ENCODE measurements at places on chromosomes 16 and 17.

- no peaks in the 10 kb centered on the region for H3K36me3 ChIP-seq
- no peak overlapping the region for H3K27ac ChIP-seq
- peaks cover 21% of the 10 kb centered on the region for H3K27me3 ChIP-seq
- H3K4me1 ChIP-seq = no peaks in the 10 kb centered on the region
These were observed 4.3 kb downstream of the EVPLL start for GRCh38 chr17:18381953-18382245.

- no peak for DNase-seq
- H3K4me3 ChIP-seq = no peak overlapping the region
- no peaks in the 10 kb centered on the region for H3K36me3 ChIP-seq
These were observed 696.7 kb downstream of the MAF start for GRCh38 chr16:78903843-78904242.

GRCh38 chr17:34580685-34581445, 1.5 kb downstream of the TMEM132E start:
- peaks cover 5% of the 10 kb centered on the region for H3K4me1 ChIP-seq
- H3K27ac ChIP-seq = no peak overlapping the region
- DNase-seq = no peak
- peaks cover 79% of the 10 kb centered on the region for H3K27me3 ChIP-seq
- no peak overlapping the region for H3K4me3 ChIP-seq

- H3K4me1 ChIP-seq = peaks cover 37% of the 10 kb centered on the region
- H3K27ac ChIP-seq = peak within 1 kb of the TSS; percentile 70
- H3K27me3 ChIP-seq = peaks cover 19% of the 10 kb centered on the region
These were observed at the start of gene EPOP for GRCh38 chr17:38674749-38675615. Gene EPOP (minus strand): TSS chr17:38674957. CDS start chr17:38674495, 462 bp downstream.

DNA sequence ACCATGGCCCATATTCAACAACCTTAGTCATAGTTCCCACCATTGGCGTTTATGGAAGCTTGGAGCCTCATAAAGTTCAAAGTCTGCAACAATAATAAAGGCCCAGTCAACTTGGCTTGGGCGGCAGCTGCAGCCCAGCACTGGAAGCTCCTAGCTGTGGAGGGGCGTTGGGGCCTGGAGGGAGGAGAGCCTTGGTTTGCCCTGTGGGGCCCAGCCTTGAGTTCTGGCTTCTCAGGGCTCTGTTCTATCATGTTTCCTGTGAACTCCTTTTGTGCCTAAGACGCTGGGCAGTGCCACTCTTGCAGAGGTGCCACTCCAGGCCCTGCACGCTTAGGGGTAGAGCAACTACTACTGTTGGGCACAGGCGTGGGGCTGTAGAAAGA, 927 bp upstream of the ENGASE start:
- peaks cover 7% of the 10 kb centered on the region for H3K4me1 ChIP-seq
- no peak for DNase-seq
- H3K4me3 ChIP-seq = no peak overlapping the region
- peaks cover 3% of the 10 kb centered on the region for H3K27me3 ChIP-seq
- H3K27ac ChIP-seq = no peak overlapping the region

DNA sequence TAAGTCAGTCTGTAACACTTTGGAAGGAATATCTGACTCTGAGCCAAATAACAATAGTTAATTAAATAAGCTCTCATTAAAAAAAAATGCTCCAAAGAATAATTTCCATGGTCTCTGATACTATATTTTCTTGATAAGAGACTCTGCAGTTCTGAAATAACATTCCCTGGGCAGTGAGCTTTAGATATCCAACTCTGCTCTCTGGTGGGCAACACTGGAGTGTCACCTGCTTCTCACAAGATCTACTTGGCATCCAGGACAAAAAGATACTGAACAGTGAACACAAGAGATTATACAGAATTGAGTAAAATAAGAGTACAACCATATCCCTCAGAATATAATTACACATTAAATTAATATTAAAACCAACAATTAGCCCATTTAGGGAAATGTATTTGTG, 13.7 kb downstream of the BLMH start:
- H3K4me3 ChIP-seq = no peak overlapping the region
- no peaks in the 10 kb centered on the region for H3K27me3 ChIP-seq
- H3K36me3 ChIP-seq = peaks cover 71% of the 10 kb centered on the region
- DNase-seq = no peak
- H3K27ac ChIP-seq = no peak overlapping the region

- H3K4me3 ChIP-seq = no peak overlapping the region
- no peaks in the 10 kb centered on the region for H3K36me3 ChIP-seq
- H3K27me3 ChIP-seq = peaks cover 3% of the 10 kb centered on the region
These were observed 5.3 kb upstream of the FOXN1 start for GRCh38 chr17:28500712-28501379.

- H3K4me3 ChIP-seq = peak overlapping the region; percentile 99
- H3K27ac ChIP-seq = peak overlapping the region; percentile 99
- peaks cover 29% of the 10 kb centered on the region for H3K4me1 ChIP-seq
- no peaks in the 10 kb centered on the region for H3K27me3 ChIP-seq
These were observed 8.0 kb upstream of the TSPOAP1 start for GRCh38 chr17:58336456-58337209.

- no peak for DNase-seq
- H3K4me3 ChIP-seq = no peak overlapping the region
- peaks cover 36% of the 10 kb centered on the region for H3K4me1 ChIP-seq
- no peaks in the 10 kb centered on the region for H3K27me3 ChIP-seq
These were observed 9.1 kb downstream of the ZSCAN10 start for GRCh38 chr16:3089717-3090592.

- H3K4me3 ChIP-seq = no peak overlapping the region
- H3K27ac ChIP-seq = no peak overlapping the region
- peaks cover 2% of the 10 kb centered on the region for H3K27me3 ChIP-seq
- no peaks in the 10 kb centered on the region for H3K36me3 ChIP-seq
- DNase-seq = no peak
- H3K4me1 ChIP-seq = no peaks in the 10 kb centered on the region
These were observed 12.7 kb upstream of the ZG16 start for GRCh38 chr16:29765167-29766032.

DNA sequence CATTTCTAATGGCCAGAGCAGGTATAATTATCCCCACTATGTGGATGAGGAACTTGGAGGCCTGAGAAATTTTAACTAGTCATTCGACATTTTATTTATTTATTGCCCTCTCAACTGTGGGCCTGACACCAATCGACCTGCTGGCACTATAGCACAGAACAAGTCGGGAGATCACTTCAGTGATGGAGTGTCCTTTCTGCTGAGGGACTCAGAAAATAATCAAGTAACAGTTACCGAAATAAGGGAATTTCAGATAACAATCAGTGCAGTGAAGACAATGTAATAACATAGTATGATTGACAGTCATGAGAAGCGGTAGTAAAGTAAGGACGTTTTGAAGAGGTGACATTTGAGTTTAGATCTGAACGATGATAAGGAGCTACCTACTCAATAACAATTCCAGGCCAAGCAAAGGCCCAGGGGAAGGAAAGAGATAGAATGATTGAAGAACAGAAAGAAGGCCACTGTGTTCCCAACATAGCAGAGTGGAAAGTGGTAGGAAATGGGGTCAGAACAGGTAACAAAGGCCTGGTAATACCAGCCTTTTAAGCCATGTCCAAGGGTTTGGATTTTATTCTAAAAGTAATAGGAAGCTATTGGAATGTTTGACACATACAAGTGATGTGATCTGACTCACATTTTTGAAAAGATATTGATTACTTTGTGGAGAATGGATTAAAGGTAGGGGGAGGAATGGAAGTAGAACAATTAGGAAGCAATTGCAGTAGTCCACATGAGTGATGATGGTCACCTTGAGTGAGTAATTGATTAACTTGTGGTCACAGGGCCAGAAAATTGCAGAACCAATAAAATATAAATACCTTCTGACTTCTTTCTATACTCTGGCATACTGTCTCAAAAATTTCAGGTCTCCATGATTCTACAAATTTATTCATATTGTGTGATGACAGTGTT, 1.4 kb downstream of the STXBP4 start:
- H3K27me3 ChIP-seq = no peaks in the 10 kb centered on the region
- peaks cover 31% of the 10 kb centered on the region for H3K4me1 ChIP-seq
- peaks cover 12% of the 10 kb centered on the region for H3K36me3 ChIP-seq
- no peak for DNase-seq
- no peak overlapping the region for H3K27ac ChIP-seq

GRCh38 chr17:66474258-66474657, 171.8 kb downstream of the PRKCA start:
- H3K27me3 ChIP-seq = no peaks in the 10 kb centered on the region
- H3K27ac ChIP-seq = no peak overlapping the region
- no peak overlapping the region for H3K4me3 ChIP-seq
- H3K4me1 ChIP-seq = peaks cover 29% of the 10 kb centered on the region
- DNase-seq = no peak
- peaks cover 45% of the 10 kb centered on the region for H3K36me3 ChIP-seq

DNA sequence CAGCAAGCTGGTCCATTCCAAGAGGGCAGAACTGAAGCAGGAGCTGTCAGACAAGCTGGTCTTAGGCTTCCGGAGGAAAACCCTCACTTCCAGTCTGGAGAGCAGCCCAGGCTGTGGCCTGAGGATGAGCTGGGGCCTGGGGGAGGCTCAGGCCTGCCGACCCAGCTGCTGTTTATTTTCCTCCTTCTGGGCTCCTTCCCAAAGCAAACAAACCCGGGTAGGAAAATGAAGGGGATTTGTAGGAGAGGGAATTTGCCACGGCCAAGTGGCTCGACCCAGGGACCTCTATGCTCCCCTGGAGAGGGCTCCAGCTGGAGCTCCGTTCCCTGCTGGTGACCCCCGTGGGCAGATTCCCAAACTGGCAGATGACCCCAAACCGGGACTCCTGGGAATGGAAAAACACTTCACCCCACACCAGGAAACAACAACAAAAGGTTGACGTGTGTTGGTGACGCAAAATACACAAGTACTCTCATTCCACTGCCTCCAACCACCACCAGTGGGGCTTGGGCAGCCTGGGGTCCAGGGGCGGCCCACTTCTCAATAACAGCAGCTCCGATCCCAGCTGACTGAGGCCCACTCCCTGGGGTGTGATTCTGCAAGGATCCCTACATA, 8.8 kb downstream of the JUP start:
- peaks cover 7% of the 10 kb centered on the region for H3K27me3 ChIP-seq
- DNase-seq = no peak
- H3K36me3 ChIP-seq = no peaks in the 10 kb centered on the region
- H3K4me1 ChIP-seq = no peaks in the 10 kb centered on the region

- DNase-seq = no peak
- H3K36me3 ChIP-seq = no peaks in the 10 kb centered on the region
- no peak overlapping the region for H3K4me3 ChIP-seq
- H3K27ac ChIP-seq = no peak overlapping the region
- no peaks in the 10 kb centered on the region for H3K27me3 ChIP-seq
These were observed 260.8 kb upstream of the PSMD7 start for GRCh38 chr16:74035816-74036215.

- no peak for DNase-seq
- H3K27ac ChIP-seq = no peak overlapping the region
- H3K4me3 ChIP-seq = no peak overlapping the region
- H3K36me3 ChIP-seq = no peaks in the 10 kb centered on the region
- H3K27me3 ChIP-seq = no peaks in the 10 kb centered on the region
These were observed 871 bp downstream of the ABCA8 start for GRCh38 chr17:68954146-68954896.

Measured in activated T-helper 2 cell treated with anti-CD3 and anti-CD28 coated beads, Interferon-gamma antibody, Interleukin-2, Interleukin-4, amounts not matched to agents 10 μg/mL and 5 μg/mL and 100 μg/mL, durations not matched to agents 14 hours and 24 hours and 36 hours (primary cell).